T-helper 9 cell (primary cell): ENCODE measurements at places on chromosomes 1 and 21.

- no peak for DNase-seq
These were observed 6.0 kb upstream of the NLRP3 start for GRCh38 chr1:247409869-247410544.

GRCh38 chr1:107293901-107294613, 153.2 kb downstream of the NTNG1 start:
- no peak for DNase-seq

DNA sequence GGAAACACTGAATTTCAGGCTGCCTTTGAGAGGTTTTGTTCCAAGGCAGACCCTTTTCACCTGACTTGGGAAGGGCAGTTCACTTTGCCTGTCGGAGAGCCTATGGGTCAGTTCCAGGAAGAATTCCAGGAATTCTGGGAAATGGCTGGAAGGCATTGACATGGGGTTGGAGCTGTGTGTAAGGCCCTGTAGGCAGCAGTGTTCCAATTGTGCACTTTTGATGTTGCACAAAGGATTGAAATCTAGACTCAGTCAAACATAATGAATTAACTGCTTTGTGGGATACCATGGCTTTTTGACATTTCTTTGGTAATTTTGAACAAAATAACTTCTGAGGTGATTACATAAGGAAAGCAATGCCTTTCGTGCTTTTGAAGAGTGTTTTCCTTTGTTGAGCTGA, 184.6 kb downstream of the SDCCAG8 start:
- no peak for DNase-seq

- no peak for DNase-seq
These were observed 11.7 kb downstream of the PKN2 start for GRCh38 chr1:88695781-88696180.

DNA sequence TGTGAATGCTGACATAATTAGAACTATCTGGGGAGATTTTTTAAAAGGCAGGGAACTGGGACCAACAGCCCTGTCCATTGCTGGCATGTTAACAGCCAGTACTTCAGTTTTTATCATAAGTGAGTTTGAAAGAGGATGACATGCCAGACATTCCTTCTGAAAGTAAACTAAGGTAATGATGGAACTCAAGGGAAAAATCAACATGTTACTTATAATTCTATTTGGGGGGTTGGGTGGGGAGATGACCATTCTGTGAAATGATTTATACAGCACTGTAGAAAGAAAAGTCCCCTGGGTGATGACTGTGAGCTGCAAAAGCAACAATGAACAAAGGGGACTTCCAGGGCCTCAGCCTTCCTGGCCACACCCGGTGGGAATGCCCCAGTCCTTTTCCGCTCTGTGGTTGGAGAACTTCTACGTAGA, 5.4 kb upstream of the LAMC2 start:
- DNase-seq, result no peak

DNA sequence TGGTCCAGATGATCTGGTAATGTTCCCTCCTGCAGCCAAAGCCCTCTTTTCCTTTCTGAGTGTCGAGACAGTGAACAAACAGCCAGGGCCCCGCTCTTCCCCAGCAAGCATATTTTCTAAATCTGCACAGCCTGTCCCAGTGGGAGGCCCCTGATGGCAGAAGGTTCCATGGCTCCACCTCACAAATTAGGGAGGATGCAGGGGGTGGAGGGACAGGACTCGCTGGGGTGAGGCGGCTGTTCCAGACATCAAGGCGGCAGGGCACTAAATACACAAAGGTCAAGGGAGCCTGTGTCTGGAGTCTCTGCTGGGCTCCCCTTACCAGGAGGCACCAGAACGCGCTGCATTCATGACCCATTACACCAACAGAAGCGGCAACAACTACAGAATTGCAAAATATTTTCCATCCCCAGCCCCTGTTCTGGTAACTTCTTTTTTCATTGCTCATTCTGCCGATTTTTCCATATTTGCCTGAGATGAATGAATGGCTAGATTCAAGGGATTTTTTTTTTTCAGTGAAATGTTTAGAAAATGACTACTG, 27.0 kb upstream of the PRELP start:
- no peak for DNase-seq

- no peak for DNase-seq
These were observed 410.1 kb upstream of the PLXNA2 start for GRCh38 chr1:208654241-208654640.

- DNase-seq, result no peak
These were observed at the start of gene PTCH2 for GRCh38 chr1:44842862-44843655. Gene PTCH2, minus strand, starts transcription at chr1:44843253. Its CDS starts 321 bp downstream, at chr1:44842932.

DNA sequence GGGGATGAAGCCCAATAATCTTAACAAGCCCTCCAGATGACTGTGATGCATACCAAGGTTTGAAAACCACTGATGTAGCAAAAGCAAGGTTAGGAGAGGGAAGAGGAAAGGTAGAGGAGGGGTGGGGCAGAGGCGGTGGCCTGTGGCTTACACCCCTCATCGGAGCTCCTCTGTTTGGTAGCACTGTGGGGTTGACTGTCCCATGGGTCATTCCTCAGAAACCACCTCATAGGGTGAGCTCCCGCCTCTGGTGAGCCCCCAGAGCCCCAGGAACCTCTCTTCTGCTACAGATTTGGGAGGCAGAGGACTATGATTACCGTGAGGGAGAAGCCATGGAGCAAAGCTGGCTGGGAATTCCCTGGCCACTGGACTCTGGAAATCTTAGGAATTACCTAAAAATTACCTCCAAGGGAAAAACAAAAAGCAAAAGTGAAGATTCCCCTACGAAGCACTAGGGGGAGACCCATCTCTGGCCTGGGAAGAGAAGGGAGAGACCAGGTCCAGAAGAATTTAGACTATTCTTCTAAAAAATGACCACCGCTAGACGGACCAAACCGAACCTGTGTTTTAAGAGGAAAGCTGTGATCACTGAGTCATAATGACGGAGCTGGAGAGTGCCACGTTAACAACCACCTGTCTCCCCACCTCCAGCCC, 1.5 kb upstream of the RASSF5 start:
- no peak for DNase-seq

DNA sequence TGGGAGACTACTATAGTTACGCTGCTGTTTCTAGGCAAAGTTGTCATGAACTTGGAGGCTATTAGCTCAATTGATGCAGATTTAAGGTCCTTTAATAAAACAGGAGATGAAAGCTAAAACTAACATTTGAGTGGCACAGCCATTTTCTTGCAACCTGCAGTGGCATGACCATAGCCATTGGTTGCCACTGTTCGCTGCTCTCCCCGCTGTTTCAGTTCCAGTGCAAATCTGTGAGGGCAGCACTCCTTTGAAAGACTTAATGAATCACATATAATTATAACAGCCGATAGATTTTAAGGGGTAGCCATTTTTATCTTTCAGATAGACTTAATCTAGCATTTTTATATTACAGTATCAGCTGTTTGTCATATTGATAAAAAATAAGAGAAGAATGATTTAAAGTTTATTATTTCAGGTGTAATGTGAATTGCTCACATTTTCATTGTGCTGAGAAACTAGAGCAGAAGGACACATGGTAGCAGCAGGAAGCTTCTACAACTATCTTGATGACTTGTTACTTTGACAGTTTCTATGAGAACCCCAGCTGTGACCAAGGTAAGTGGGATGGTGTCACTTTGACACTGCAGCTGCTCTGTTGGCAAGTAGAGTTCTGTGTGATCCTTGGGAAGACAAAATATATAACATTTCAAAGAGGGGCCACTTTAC, 203.7 kb downstream of the PLA2G4A start:
- no peak for DNase-seq

DNA sequence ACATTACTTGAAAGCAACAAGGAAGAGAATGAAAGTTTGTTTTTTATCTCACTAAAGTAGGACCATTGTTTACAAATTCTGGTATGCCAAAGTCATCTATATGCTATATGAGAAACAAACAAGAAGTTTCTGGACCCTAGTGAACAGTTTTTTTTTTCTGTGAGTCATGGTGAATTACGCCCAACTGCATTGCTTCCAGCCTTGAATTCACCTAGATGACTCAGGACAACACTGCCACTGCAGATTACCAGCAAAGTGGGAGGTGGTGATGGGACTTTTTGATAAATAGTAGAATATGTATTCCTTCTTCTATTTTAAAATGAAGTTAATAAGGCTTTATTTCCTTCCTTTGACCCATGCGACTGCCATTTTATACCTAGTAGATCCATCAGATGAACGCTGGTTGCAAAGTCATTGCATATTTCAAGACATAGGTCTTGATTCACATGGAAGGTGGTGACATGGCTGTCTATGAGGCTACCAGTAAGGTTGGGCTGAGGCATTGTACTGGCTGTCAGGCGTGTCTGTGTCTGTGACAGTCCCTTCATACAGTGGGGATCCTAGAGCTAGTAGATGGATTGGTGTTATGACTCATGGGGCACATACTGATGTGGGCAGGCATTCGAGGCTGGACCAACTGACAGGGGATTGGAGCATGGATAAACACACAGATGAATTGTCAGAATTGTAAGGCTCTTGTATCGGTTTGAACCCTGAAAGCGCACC, 49.1 kb upstream of the APOBEC4 start:
- no peak for DNase-seq
